Left lung (tissue), 14 donors: ENCODE measurements at places on chromosomes 2 and 18. TPM values are rescaled to one million over a fixed set of nuclear protein-coding genes. Genes with fewer than 3 reads are reported as not detected.

- DNase-seq = no peak
These were observed 67.5 kb downstream of the RMDN2 start for GRCh38 chr2:37992601-37993000.

- DNase-seq = no peak
These were observed 118.8 kb upstream of the PDE1A start for GRCh38 chr2:182545420-182546167.

GRCh38 chr2:57204364-57204763 is 842.2 kb upstream of the VRK2 start:
- no peak for DNase-seq

FBXO11 gene
- polyA plus RNA-seq = 97.7 TPM
